IgD-negative memory B cell (primary cell): ENCODE measurements at places on chromosomes 12 and 14. TPM values are rescaled to one million over a fixed set of nuclear protein-coding genes. Genes with fewer than 3 reads are reported as not detected.

The VDR gene
- 0.61 TPM for polyA plus RNA-seq

The TSPAN8 gene
- polyA plus RNA-seq: not detected

The PAPLN gene
- 0.55 TPM for polyA plus RNA-seq

The RNASE2 gene
- polyA plus RNA-seq: 0.45 TPM

The SOX5 gene
- 11.0 TPM for polyA plus RNA-seq

The FBLN5 gene
- 4.2 TPM for polyA plus RNA-seq

The KCNC2 gene
- not detected for polyA plus RNA-seq

The CALCOCO1 gene
- polyA plus RNA-seq: 52.0 TPM

The RHOF gene
- polyA plus RNA-seq: 90.0 TPM

The TAC3 gene
- not detected for polyA plus RNA-seq

The KLHL33 gene
- 0.10 TPM for polyA plus RNA-seq

The UTP20 gene
- 4.0 TPM for polyA plus RNA-seq

The SDSL gene
- polyA plus RNA-seq: 0.43 TPM
